ENCODE measurements at places on chromosomes 1 and 21.
A peak's percentile ranks its signal among the peaks of the same experiment; 100 is the strongest.

- no peak for DNase-seq
Measured at GRCh38 chr1:22321917-22322316, 129.7 kb upstream of the ZBTB40 start.

GRCh38 chr1:160134791-160135572 lies 16.4 kb upstream of the ATP1A4 start:
- no peak for DNase-seq

DNA sequence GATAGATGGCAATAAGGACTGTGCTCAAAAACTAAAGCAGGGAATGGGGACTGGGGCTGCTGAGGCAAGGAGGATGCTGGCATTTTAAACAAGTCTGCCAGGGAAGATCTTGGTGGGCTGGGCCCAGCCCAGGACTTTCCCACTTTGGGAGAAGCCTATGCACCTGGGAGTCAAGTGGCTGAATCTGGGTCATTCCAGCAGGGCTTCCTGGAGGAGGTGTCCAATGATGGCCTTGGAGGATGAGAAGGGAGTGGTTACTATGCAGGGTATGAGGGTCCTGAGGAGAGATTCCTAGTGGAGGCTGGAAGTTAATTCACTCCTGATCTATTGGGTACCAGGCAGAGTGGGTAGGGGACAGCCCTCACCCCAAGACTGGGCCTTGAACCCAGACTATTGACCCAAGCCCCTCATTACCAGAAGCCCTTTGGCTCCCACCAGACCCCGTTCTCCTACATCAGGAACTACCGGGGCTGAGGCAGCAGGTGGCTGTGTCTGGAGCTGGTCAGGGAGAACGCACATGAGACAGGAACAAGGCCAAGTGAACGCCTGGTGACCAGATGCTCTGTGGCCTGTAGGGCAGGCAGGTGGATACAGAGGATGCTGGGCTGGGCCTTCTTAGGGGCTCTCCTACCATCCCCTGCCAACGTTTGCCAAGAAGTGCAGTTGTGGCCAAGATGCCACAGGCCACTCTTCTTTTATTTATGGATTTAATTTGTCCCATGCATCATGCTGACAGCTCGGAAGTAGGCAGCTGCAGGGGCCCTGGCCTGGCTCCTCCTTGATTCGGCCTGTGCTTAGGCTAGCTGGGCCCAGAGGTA lies 18.3 kb upstream of the LRP8 start:
- DNase-seq, result no peak

- no peak for DNase-seq
Measured at GRCh38 chr1:215031392-215031791, 51.1 kb upstream of the KCNK2 start.

- no peak for DNase-seq
Measured at GRCh38 chr1:40507973-40508372, 594 bp upstream of the EXO5 start.

DNA sequence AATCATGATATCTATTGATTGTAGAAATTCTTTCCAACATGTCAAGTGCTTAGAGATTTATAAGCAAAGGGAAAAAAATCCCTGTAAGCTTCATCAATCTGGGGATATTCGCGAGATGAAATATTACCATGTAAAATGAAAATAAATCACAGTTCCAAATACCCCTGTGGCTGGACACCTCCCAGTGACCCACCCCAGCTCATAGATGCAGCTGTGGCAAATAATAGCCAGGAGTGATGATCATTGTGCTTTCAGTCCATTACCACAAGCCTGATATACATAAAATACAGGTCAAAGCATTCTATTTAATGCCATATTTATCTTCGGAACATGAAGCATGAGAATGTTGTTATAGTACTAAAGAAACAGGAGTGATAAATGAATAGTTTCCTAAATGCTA lies 274.9 kb upstream of the LRRC7 start:
- DNase-seq, result no peak

DNA sequence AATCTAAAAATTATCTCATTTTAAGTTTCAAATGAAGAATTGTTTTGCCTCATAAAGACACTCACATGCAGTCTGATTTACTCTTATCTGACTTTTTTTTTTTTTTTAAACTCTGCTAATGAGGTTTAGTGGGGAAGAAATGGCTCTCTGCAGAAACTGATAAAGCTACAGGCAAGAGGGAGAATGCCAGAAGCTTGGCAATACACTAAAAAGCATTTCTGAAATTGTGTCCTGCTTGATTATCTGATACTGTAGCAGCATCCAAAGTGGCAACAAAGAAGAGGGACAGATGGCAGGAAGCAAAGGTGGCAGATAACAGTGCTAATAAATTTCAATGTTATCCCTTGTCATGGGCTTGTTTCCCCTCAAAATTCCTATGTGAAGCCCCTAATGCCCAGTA lies 1744.9 kb downstream of the NCAM2 start:
- DNase-seq, result no peak

DNA sequence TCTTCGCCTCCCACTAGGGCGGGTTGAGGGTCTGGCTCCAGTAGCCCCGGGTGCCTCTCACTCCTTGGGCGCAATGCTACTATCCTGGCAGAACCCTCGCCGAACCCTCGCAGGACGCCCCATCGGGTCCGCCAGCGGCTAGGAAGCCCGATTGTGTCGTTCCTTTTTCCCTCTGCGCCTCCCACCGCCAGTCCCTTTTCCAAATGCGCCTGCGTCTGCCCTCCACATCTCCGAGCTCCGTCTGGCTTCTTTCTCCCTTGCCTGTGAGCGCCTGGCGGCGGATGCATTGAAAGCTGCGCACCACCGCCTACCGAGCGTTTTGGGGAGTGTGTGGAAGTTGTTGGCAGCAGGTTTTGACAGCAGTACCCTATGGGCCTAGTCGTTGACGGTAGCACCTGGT lies 1.0 kb upstream of the DIRAS3 start:
- peak; percentile 79 for DNase-seq

DNA sequence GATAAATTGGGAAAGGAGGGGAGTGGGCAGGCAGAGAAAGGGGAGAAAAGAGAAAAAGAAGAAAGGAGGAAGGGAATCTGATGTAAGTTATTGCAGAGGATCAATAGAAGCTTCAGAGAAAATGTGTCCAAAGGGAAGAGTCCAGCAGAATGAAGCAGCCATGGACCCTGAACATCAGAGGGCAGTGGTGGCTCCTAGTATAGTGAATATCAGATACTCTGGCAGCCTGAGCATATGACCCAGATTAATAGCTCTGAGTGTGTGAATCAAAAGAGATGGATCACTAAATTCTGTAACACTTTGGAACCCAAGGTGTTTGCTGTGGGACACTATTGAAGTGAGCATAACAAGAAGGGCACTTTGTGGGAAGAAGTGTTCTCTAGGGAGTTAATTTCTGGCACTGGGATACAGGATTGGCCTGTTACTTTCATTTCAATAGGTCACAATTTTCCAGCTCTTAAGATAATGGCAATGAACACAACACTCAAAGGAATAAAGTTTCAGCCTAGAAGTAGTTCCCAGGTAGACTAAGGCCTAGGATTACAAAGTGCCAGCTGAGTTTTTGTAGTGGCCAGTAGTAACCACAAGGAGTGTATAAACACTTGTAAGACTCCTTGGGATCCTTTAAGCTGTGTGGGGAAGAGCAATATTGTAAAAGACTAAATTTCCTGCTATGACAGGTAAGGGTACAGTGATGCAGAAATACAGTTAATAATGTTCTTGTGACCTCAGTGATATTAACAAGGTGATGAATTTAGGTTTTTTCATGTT lies 164.5 kb upstream of the BEND5 start:
- no peak for DNase-seq

DNA sequence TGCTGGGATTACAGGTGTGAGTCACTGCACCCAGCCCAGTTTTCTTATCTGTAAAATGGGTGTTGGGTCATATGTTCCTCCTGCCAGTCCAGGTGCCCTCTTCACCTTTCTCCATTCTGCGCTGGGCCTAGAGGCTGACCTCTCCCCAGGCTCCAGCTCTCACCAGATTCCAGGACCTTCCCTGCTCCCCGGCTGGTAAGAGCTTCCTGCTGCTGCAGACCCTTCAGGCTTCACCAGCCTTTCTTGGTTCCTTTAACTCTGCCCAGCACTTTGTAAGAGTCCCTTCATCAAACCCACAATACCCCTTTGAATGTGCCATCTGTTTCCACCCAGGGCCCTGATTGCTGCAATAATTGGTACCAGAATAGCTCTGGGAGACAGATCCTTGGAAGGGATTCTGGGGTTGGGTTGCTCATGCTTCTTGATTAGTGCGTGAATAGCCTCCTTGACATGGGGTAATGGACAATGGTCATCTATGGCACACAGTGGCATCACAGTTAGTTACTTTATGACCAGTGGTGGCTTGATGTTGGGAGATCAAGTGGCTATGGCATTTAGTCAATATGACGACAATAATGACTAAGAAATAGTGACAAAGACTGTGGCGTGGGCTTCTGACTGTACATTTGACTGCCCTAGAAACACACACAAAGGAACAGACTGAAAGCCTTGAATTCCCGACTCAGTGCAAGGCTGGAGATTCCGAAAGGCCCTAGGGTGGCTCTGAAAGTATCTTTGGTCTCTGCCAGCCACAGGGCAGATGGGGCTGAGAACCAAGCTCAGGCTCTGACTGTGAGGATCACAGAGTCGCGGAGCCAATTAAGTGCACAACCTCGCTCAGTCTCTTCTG lies 67.3 kb downstream of the SLC9A1 start:
- DNase-seq, result no peak

DNA sequence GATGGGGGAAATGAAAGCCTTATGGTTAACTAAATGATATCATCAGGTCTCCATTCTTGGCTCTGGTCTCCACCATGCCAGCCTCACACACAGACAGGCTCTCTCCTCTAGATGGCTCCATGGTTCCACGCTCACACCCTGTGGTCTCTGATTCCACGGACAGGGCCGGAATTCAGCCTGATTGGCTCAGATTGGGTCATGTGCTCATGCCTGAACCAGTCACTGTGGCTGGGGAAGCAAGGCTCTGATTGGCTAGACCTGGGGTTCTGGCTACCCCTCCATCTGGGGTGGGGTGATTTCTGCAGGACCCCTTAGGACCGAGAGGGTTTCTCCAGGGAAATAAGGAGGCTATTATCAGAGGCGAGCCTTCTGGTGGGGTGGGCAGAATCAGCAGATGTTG lies 277.0 kb downstream of the PTPRU start:
- DNase-seq, result peak; percentile 64

DNA sequence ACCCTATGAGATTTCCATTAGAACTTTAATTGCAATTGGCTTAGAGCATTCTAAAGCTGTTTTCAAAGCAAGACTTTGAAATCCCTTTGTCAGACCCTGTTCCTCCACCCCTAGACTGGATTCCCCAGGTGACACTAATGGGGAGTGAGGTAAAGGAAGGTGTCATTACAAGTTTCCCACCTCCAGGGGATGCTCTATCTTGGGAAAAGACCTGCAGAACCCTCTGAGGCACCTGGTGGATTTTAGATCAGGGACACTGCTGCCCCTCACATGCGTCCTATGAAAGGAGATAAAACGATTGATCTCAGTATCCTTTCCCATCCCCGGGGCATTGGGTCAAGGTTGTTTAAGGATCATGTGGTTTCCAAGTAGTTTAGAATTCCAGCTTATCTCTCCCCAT lies 80.3 kb upstream of the RGS4 start:
- DNase-seq, result no peak

DNA sequence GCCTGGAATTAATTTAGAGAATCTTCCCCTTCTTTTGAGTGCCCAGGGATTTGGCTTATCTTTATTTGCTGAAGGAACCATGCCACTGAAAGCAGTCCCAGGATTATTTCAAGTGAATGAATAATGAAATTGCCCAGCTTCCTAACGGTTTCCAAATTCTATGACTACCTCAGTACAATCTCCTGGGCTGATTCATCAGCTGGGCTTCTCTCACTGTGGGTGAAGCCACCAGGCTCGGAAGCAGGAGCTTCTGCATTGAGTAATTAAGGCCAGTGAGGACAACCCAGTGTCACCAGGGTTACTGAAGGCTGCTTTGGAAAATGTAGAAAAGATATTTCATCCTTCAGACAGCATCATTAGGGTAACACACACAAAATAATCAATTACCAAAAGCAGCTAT lies 169.8 kb downstream of the DAB1 start:
- peak; percentile 58 for DNase-seq

DNA sequence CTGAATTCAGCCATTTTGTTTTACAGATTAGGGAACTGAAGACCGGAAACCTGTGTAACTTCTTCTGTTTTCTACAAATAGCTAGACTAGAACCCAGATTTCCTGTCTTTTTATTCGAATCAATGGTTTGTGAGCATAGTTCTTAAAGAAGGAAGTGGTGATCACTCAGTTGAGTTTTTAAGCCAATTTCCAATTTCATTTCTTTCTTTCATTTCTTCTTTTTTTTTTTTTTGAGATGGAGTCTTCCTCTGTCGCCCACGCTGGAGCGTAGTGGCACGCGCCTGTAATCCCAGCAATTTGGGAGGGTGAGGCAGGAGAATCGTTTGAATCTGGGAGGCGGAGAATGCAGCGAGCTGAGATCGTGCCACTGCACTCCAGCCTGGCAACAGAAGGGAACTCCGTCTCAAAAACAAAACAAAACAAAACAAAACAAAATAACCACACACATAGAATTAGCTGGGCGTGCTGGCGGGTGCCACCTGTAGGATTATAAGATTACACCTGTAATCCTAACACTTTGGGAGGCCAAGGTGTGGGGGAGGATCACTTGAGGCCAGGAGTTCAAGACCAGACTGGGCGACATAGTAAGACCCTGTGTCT lies 3.0 kb upstream of the MDM4 start:
- DNase-seq, result no peak

Measured in fibroblast of lung (primary cell).